GM12865 (cell line): ENCODE measurements at places on chromosomes 7 and 10.

GRCh38 chr10:43821103-43821502 lies 172.4 kb upstream of the ZNF32 start:
- DNase-seq = no peak

GRCh38 chr7:97020996-97021746 lies 3.5 kb downstream of the DLX5 start:
- DNase-seq = no peak

DNA sequence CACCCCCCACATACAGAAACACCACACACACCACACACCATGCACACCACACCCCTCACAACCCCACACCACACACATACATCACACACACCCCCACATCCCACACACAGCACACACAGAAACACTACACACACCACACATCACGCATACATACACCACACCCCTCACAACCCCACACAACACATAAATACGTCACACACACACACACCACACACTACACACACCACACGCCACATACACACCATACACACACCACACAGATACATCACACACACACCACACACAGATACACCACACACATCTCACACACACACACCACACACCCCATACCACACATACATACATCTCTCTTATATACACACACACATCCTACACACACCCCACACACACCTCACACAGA lies 126.2 kb downstream of the ANLN start:
- no peak for DNase-seq

DNA sequence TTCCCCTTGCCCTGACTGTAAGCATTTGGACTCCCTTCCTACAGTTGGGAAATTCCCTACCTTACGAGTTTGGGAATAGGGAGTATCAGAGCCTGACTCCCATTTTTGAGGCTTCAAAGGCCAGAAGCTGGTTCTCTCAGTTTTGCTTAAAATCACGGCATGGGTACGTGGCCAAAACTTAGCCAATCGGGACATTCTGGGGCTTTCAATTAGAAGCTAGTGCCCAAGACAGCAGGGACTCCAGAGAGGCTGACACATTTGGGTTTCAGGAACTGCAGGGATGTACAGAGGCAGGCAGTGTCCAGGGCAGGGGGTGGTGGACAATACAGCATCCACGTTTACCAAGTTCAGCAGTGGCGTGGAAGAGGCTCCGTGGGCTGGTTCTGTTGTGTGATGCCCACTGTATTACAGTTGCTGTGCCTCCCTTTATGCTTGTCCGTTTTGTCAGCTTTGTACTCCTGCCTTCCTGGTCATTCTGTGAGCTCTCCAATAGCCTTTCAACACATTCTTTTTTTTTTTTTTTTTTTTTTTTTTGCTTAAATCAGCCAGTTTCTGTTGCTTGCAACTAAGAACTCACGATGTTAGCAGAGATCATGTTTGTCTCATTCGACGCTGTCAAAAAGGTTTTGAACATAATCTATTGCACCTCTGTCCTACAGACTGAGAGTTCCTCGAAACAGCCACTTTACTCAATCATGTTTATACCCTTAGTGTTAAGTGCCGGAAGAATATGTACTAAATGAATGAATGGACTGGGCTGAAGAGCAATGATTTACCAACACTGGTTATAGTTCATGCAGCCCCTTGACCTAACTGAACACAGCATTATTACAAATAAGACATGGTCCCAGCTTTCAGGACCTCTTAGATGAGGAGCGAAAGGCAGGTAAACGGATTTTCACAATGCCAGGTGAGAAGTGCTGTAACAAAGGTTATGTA lies 1.1 kb downstream of the GGCT start:
- DNase-seq = no peak

- no peak for DNase-seq
These were observed 3.2 kb downstream of the SLC4A2 start for GRCh38 chr7:151062399-151063211.

GRCh38 chr7:69434398-69434815 lies 163.9 kb upstream of the AUTS2 start:
- peak; percentile 81 for DNase-seq

DNA sequence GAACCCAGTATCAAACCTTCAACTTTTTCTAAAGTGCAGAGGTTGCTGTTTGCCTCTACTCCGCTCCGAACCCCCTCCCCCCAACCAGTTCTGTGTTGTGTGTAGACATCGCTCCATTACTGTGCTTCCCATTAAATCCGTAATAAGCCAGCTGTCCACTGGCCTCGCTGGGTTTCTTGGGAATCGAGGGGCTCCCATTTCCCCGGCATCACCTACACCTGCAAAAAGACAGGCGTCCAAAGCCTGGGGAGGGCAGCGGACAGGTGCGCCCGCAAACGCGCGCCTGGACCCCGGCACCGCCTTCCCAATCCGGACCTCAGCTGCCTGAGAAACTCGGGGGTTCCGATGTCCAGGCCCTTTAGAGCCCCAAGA lies 631 bp downstream of the RTKN2 start:
- no peak for DNase-seq

GRCh38 chr7:107924841-107925504 lies 34.0 kb downstream of the DLD start:
- peak; percentile 57 for DNase-seq

GRCh38 chr10:119962837-119963236 lies 70.3 kb downstream of the SEC23IP start:
- DNase-seq = no peak

GRCh38 chr7:142478479-142479220 lies 220.8 kb upstream of the PRSS58 start:
- peak; percentile 50 for DNase-seq

DNA sequence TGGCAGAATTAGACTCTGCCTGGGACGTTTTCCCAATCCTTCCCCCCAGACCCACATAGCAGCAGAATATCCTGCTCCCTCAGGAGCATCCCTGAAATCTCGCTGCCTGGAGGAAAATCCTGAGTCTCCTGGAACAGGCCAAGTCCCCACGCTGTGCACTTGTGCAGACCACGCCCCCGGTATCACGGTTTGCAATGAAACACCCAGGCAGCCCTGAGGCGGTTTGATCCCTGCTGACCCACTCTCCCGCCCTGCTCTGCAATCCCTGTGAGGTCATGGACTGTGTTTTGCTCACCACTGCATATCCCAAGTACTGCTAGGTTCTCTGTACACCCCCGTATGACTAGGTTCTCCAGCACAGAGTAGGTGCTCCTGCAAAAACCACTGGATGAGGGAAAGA lies 411.8 kb upstream of the MGMT start:
- DNase-seq = no peak

DNA sequence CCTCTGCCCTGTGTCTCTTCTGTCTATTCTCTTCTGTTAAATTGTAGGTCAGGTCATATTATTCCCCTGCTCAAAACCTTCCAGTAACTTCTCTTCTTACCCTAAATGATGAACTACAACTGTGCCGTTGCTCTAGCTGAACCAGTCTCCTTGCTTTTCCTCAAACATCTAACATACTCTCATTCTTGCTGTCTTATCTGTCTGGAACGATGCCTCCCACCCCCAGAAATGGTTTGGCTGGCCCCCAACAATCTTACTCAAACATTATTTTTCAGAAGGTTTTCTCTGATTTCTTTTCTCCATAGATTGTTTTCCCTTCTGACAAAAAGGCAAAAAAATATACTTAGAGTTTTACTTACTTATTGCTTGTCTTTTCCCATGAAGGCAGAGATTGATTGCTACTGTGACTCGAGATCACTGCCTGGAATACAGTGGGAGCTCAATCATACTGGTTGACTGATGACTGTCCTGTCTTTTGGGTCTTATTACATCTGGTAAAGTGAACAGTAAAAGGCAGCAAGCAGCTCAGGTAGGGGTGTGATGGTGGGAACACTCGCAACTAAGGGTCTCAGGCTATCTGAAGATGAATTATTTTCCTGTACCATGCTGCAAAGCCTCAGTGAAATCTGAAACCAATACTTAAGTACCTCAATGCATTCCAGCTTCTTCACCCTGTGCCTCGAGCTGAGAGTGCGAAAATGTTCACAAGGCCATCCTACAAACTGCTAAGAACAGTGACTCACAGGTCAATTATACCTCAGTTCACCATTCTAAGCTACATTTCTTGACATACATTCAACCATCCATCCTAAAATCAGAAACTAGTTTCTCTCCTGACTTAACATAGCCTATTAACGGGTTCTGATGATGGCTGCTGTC lies 67.6 kb downstream of the DNMBP start:
- DNase-seq = no peak

- peak; percentile 40 for DNase-seq
These were observed 569.1 kb downstream of the INHBA start for GRCh38 chr7:41133690-41134299.

DNA sequence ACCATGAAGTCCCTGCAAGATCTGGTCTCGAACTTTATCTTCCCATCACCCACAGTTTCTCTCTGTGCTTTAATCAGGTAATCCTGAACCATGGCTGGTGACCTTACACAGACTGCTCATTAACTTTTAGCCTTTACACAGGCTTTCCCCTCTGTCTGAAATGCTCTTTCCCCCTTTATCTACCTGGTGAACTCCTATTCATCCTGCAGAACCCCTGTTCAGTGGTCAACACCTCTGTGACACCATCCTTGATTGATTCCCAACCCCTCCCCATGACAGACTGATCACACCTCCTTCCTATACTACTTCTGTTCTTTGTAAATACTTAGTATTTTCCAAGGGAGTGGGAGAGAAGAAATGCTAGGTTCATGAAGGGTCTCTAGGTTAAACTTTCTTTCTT lies 254.0 kb downstream of the RPS24 start:
- no peak for DNase-seq

- DNase-seq = no peak
These were observed 240.8 kb downstream of the FGFR2 start for GRCh38 chr10:121357401-121357800.
